ENCODE measurements at places on chromosomes 11 and 22.

DNA sequence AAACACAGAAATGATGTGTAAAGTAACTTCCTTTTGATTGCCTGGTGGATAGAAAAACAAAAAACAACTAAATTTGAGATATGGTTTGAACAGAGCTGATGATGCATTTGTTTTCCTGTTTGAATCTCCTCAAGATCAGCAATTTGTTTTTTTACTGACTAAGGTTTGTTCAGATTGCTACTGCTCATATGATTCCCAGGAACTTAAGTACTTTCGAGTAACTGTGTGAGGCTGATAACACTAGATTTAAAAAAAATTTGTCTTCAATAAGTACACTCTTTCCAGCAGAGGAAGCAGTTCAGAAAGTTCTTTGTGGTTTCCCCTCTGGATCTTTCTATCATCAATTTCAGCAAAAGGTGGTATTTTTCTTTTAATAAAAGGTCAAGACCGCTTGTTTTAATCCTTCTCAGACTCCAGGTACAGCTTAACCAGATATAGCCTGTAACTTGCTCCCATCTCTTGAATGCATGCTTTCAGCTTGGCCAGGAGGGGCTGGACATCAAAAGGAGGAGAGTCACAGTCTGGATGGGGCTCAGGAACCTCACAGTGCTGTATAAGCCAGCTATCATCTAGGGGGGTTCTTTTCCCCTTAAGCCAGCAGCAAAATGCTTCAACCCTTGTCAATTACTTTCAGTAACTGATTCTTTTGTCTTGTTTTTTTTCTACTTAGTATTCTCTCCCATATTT lies 12.3 kb upstream of the MS4A6E start:
- no peak for DNase-seq

- DNase-seq = no peak
Measured at GRCh38 chr11:62140304-62141110, 16.7 kb downstream of the INCENP start.

DNA sequence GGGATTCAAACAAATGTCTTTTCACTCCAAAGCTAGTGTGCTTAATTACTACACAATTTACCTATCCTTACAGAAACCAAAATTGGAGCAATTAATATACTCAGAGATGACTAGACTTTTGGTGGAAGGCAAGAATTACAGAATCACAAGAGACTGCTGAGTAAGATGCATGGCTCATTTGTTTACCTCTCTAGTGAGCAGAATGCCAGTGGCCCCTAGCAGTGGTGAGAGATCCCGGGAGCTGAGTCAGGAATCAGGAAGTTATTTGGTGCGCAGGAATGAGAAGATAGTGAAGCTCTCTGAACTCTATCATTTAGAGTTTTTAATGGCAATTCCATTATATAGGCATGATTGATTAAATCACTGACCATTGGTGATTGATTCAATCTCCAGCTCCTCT lies 188.9 kb upstream of the SESN3 start:
- DNase-seq = no peak

DNA sequence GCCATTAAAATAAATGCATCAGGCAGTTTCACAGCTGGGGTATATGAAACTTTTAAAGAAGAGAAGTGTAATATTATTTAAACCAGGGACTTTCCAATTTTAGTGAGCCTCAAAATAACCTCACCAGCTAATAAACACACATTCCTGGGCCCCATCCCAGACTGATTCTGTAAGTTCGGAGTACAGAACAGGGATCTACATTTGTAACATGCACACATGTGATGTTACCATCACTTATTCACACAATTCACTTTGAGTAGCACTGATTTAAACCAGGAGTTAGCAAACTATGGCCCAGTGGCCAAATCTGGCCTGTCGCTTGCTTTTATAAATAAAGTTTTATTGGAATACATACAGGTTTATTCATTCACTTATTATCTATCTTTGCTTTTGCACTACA lies 62.0 kb downstream of the STK33 start:
- DNase-seq = no peak

DNA sequence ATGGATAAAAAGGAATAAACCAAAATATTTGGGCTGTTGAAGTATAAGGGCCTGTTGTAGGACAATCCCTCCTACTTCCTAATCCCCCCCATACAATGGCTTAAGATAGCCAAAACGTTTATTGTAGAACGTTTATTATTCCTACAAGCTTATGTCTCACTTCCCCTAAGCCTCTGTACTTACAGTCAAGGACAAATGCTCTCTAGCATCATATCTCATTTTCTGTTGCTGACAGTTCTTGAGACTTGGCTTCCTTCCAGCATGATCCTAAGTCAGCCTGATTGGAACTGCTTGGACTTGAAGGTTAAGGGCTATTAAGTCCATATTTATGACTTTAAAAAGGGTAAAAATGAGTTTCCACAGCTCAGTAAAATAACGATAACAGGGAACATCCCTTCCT lies 8.8 kb downstream of the MISFA start:
- no peak for DNase-seq

DNA sequence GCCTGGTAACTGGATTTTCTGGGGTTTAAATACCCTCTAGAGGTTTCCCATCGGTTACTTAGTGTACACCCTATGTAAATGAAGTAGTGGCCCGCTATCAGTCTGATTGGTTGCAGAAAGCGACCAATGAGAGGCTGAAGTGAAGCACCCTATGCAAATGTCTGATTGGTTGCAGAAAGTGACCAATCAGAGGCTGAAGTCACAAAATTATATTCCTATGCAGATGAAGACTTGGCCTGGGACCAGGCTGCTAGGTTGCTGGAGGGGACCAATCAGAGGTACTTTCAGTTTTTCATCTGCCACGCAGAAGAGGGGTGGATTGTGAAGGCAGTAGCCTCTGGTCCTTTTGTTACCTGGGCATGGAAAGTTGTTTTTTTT lies 134.8 kb downstream of the TBC1D22A start:
- DNase-seq = no peak
